Activated CD4-positive, alpha-beta T cell treated with anti-CD3 and anti-CD28 coated beads, Interleukin-2, amount 10 ng/mL, durations not matched to agents 7 days and 5 days (primary cell): ENCODE measurements at places on chromosomes 12 and 14.

GRCh38 chr12:1046727-1047126 lies 55.7 kb downstream of the ERC1 start:
- no peak for DNase-seq

- DNase-seq, result no peak
Observed at GRCh38 chr12:119804011-119804641, 73.0 kb downstream of the CIT start.

- no peak for DNase-seq
Observed at GRCh38 chr14:47150267-47150666, 498.7 kb upstream of the RPL10L start.

DNA sequence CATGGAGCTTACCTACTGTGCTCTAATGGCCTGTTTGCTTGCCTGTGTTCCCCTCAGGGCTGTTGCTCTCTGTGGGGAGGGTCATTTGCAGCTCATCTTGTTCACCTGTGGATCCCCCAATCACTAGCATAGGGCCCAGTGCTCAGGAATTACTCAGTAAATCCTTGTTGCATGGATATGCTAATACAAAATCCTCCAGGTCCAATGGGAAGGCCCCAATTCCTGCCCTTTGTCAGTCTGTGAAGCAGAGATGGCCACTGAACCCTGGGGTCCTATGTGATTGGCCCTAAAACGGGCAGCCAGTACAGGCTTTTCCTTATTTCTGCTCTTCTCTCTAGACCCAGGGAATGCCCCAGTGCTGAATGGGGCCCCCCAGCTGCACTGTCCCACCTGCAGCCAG lies 44.1 kb downstream of the FOS start:
- no peak for DNase-seq

DNA sequence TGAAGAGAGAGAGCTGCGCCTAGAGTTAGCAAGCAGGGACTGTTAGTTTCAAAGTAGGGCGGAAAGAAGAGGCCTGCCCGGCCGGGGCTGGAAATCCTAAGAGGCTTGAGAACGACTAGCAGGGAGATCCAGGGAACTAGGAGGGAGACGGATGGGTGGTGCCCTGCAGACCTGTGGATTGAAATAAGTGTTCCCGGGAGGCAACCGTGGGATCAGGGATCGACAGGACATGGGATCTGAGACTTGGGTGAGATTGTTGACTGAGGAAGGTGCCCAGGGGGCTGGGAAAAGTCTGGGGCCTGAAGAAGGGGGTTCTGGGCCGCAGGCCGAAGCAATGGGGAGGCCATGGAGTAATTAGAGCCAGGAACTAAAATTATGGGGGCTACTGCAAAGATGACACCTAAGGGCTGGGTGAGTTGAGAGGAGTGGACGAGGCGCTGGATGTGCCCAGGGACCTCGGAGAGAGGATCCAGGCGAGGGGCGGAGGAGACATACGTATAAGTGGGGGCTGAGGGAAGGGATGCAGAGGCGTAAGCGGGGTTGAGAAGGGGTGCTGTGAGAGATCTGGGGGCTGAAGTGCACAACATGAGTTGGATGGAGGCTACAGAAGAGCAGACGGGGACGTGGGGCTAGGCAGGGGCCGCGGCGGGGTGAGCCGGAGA lies 635 bp downstream of the LTA4H start:
- DNase-seq, result peak; percentile 16

GRCh38 chr12:119547001-119547400 lies 46.6 kb upstream of the TMEM233 start:
- no peak for DNase-seq

- DNase-seq, result no peak
Observed at GRCh38 chr12:97490141-97490540, 27.5 kb downstream of the RMST start.

- no peak for DNase-seq
Observed at GRCh38 chr14:83164591-83164990, 1630.9 kb upstream of the SEL1L start.

- no peak for DNase-seq
Observed at GRCh38 chr12:95487024-95487423, 13.1 kb downstream of the METAP2 start.

GRCh38 chr14:103521951-103522563 lies 573 bp downstream of the CKB start:
- DNase-seq, result no peak

- no peak for DNase-seq
Observed at GRCh38 chr12:108367436-108367835, 28.3 kb upstream of the CMKLR1 start.

GRCh38 chr12:2384029-2384386 lies 331.2 kb downstream of the CACNA1C start:
- DNase-seq, result no peak

GRCh38 chr12:27866373-27867101 lies 86.5 kb upstream of the MANSC4 start:
- no peak for DNase-seq

GRCh38 chr14:93317875-93318807 lies 14.7 kb downstream of the BTBD7 start:
- DNase-seq, result no peak

GRCh38 chr14:81256289-81256960 lies 35.7 kb upstream of the GTF2A1 start:
- DNase-seq, result no peak

DNA sequence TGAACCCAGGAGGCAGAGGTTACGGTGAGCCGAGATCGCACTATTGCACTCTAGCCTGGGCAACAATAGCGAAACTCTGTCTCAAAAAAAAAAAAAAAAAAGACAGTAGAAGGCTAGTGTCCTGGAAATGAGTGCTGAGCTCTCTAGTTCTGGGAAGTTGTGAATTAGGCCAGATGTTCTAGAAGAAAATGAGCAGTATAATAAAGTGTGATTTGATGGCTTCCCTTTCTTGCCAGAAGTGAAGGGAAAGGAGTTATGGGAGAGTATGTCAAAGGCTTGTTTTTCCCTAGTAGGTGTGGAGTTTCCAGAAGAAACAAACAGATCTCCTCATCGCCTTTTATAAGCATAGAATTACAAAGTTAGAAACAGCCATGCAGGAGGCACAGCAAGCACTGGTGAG lies 20.5 kb downstream of the RNF212B start:
- DNase-seq, result no peak

DNA sequence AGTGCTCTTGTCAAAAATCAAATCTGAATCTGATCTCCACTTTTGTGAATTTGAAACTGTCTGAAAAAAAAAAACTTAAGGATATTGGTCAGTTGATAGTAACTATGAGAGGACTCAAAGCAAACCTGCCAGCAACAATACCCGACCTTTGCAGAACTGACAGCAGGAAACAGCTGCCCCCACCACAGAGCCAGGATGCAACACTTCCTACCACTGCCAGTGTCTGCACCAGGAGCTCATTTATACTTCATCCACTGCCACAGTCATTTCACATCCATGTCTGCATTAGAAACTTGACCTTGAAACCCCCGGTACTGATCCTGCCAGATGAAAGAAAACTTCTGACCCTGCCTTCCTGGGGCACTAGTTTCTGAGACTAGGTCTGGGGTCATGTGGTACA lies 27.4 kb upstream of the RXYLT1 start:
- peak; percentile 16 for DNase-seq

DNA sequence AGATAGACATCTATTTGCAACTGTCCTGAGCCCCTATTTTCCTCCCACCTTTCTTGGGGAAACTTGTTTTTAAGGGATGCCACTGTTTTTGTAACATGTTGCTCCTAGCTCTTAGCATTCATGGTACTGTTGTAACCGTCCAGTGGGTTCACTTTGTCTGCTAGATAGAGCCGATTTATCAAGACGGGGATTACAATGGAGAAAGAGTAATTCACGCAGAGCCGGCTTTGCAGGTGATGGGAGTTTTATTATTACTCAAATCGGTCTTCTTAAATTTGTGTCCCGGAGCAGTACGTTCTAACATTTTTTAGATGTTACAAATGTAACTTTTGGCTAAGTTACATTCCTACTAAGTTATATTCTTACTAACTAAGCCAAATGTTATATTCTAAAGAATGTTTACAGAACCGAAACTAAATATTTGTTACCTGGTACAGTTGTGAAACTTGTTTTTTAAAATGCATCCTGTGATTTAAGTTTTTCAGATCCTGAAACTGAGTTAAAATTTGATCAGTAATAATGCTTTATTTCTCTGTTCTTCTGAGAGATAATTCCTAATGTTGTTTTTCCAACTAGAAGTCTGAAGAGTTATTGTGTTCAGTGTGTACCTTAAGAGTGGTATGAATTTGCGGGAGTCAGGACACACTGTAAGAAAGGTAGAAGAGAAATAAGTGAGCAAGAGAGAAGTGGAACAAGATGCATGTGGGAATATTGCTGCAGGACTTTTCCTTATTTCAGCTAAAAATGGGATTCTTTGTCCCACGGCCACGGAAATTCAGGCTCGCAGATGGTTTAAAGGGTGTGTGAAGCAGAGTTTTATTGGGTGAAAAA lies 20.6 kb upstream of the CLEC2D start:
- DNase-seq, result no peak

DNA sequence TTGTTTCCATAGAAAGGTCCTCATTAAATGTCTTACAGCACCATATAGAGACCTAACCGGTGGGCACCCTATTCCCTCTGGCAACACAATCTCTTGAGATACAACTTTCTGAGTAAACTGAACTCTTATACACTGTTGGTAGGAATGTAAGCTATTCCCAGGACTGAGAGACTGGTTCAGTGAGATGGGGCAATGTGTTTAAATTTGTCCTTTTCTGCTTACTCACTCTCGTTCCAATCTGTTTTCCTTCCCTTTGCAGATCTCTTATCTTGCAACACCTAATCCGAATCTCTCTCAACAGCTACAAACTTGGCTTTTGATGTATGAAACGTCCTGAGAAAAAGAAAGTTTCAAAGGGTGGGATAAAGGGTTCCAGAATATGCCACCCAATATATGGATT lies 26.1 kb upstream of the ETV6 start:
- no peak for DNase-seq

GRCh38 chr12:107778383-107779025 lies 4.0 kb downstream of the ASCL4 start:
- DNase-seq, result no peak

- peak; percentile 30 for DNase-seq
Observed at GRCh38 chr12:58425481-58426392, 484.4 kb downstream of the ATP23 start.

GRCh38 chr12:56385873-56386272 lies 23.2 kb upstream of the APOF start:
- no peak for DNase-seq

GRCh38 chr12:52947738-52948423 lies 1.0 kb upstream of the KRT18 start:
- DNase-seq, result no peak

DNA sequence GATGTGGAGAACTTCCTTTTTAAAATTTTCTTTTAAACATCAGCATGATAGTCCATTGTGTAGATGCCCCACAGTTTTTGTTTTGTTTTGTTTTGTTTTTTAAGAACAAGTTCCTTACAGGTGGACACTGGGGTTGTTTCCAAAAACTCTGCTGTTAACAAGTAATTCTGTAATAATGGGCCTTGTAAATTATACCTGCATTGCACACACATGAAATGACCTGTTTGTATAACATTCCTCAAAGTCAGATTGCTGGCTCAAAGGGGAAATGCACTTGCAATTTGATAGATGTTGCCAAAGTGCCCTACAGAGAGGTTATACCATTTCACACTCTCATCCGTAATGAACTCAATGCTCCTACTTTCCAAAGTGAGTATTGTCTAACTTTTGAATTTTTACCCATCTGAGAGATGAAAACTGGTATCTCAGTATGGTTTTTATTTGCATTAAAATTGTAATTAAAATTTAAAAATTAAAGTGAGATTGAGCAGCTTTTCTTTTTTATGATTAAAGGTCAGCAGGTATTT lies 89.2 kb downstream of the SPPL3 start:
- DNase-seq, result no peak

GRCh38 chr14:64561631-64562030 lies 11.9 kb downstream of the PPP1R36 start:
- no peak for DNase-seq

GRCh38 chr14:33790996-33791395 lies 159.9 kb downstream of the EGLN3 start:
- DNase-seq, result no peak

GRCh38 chr12:32519047-32519446 lies 119.7 kb downstream of the FGD4 start:
- DNase-seq, result no peak

DNA sequence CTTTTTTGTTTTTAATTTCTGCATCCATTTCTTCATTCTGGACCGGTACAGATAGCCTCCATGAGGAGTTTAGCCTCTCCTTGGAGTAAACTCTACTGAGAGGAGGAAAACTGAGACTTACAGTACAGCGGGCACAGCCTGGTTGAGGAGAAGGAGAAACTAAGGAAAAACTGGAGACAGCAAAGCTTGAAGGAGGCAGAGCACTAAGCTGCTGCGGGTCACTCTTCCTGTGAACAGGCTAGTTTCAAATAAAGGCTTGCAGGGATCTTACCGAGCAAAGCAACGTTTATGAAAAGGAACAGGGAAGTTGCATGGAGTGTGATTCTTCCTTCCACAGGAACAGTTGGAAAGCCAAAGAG lies 348 bp upstream of the SSTR1 start:
- no peak for DNase-seq

DNA sequence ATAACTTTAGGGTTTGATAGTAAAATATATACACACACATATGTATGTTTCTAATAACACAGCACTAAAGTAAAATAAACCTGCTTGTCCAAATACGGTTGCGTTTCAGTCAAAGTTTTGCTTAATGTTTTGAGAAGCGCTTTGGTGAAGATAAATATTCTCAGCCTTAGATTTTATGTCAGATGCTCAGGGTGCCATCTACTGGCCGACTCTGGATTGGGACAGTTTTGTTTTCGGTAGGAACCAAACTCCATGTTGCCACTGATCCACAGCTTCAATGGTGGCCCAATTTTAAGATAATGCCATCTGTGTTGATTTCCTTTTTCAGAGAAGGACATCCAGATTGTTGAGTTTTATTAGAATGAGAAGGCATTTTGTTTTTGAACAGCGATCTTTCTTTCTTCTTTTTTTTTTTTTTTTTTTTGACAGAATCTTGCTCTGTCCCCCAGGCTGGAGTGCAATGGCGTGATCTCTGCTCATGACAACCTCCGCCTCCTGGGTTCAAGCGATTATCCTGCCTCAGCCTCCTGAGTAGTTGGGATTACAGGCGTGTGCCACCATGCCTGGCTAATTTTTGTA lies 43.1 kb downstream of the LLPH start:
- DNase-seq, result peak; percentile 57

DNA sequence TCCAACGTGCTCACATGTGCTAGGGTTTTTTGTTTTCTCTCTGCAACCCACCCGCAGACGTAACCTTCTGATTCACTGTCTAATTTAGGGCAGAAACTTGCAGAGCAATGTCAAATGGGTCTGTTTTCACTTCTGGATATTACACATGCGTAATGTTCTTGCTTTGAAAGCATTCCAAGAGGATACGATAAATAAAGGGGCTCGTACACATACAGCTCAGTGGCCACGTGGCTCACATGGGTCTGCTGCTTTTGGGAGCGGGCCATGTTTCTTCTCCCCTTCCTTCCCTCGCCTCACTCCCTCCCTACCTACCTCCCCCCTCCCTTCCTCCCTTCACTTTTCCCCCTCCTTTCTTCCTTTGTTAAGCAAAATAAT lies 23.4 kb downstream of the CACNA1C start:
- no peak for DNase-seq

- peak; percentile 22 for DNase-seq
Observed at GRCh38 chr12:62466018-62466593, 520 bp upstream of the MON2 start.

- DNase-seq, result no peak
Observed at GRCh38 chr12:85711735-85712390, 124.3 kb downstream of the RASSF9 start.

- no peak for DNase-seq
Observed at GRCh38 chr12:13373131-13373530, 176.6 kb downstream of the EMP1 start.
